ENCODE measurements at places on chromosomes 7 and 10. TPM values are rescaled to one million over a fixed set of nuclear protein-coding genes. Genes with fewer than 3 reads are reported as not detected.

- DNase-seq, result no peak
These were observed 115.8 kb downstream of the TMEM130 start for GRCh38 chr7:98753989-98754479.

- DNase-seq, result no peak
These were observed 20.1 kb downstream of the CHUK start for GRCh38 chr10:100209303-100209702.

GRCh38 chr7:114943530-114943929 lies 21.6 kb downstream of the MDFIC start:
- DNase-seq, result no peak

GRCh38 chr7:97094284-97094930 lies 23.1 kb upstream of the SDHAF3 start:
- DNase-seq, result no peak

DNA sequence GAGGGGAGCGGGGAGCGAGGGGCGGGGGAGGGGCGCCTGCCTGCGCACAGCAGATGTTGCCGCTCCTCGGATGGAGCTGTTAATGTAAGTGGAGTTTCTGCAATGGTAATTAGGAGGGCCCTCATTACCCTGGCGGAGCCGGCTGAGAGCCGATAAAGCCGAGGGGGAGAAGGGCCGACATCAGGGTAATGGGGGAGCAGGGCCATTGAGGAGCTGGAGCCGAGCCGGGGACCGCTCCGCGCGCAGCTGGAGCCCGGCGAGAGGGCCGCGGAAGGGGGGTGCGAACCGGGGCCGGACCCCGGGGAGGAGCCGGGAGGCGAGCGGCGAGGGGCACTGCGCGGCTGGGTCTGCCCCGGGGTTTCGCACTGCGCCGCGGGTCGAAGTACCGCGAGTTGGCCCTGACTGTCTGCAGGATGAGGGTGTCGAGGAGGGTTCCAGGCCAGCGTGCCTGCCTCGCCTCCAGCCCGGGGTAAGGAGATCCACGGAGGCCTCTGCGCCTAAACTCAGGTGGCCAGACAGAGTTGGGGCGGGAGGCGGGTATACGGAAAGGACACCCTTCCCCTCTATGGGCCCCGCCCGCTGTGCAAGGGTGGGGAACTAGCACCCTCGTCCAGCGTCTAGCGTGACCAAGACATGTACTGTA lies 55.0 kb upstream of the LBX1 start:
- DNase-seq, result no peak

DNA sequence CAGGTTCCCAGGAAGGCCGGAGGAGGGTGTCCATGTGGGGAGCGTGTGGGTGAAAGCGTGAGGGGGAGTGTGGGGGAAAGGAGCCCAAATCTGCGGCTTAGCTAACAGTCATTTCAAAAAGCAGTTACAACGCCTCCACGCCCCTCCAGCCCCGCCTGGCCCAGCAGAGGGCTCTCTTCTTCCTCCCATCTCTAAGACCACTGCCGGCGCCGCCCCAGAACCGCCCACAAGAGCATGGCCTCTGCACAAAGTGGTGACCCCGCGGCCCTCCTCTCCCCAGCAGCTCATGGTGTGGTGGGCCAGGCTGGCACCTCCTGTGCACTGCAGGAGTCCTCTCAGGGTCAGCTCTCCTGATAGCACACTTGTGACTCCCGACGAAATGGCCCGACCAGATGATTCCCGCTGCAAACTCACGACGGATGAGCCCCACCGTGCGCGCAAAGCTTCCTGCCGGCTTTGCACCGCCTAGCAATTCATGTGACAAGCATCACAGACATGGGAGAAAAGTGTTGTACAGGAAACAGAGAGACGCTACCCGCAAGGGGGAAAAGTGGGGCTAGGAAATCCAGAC lies 12.4 kb upstream of the HUS1 start:
- peak; percentile 94 for DNase-seq

TRIL gene
- polyA plus RNA-seq, result 36.5 TPM

DNA sequence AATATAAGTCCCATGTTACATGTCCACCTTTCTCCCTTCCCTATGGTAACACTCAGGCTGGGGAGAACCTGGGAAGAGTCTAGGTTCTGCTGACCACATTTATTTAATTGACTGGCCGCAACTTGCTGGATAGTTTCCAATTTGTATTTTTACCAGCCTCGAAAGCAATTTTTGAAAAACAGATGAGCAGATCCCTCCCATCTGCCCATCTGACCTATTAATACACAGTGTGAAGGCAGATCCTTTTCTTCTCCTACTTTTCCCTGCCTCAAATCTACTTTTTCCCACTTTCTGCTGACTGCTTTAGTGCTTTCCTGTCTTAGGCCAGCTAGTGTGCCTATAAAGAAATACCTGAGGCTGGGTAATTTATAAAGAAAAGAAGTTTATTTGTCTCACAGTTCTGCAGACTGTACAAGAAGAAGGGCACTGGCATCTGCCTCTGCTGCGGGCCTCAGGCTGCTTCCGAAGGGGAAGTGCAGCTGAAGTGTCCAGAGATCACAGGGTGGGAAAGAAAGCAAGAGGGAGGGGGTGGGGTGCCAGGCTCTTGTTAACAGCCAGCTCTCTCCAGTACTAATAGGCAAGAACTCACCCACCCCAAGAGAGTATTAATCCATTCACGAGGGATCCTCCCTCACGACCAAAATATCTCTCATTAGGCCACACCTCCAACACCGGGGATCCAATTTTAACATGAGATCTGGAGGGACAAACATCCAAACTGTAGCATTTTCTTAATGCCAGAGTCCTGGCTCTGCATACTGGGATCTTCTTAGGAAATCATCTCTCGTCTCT lies 336.0 kb upstream of the IGFBP3 start:
- no peak for DNase-seq

DNA sequence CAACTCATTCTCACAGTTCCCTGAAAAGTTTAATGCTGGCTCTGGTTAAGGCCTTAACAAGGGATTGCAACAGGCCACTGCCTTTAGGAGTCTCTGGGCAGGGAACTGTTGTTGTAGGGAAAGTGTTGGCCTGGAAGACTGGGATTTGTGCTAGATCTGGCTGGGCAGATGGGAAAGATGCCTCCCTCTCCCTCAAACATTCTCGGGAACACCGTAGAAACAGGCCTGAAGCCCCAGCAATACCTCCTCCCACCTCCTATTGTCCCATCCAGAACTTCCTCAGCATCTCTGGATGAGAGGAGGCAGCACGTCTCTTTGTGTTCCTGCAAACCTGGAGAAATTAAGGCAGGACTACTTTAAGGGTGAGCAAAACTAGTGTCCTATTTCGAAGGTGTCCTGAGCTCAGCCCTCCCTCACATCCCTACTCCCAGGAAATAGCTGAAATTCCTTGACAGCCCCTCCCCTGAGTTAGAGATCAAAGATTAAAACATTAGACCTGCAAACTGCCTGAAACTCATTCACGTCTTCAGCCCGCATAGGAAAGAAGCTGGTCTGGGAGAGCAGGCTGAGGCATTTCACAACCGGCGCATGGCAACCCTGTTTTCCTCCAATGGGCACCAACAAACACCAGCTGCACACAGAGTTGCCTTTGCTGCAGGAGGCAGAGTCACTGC lies 10.9 kb upstream of the MAP3K8 start:
- DNase-seq, result no peak

- no peak for DNase-seq
These were observed 47.3 kb downstream of the NKX6-2 start for GRCh38 chr10:132738454-132739224.

DNA sequence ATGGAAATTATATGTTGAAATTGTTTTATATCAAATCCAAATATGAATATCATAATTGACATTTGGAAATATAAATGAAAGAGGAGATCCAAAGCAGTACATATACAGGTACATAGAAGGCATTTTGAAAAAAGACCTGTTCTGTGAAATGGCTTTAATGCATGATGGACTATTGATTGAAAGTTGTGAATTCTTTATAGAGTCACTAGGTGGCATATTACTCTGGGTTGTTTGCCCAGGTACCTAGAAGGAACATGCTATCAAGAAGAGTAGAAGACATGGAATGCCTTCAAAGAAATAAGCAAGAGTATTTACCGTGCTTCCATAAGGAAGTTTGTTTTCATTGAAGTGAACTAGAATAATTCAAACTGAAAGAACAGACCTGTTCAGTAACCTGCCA lies 160.0 kb upstream of the ANK3 start:
- no peak for DNase-seq

- DNase-seq, result no peak
These were observed 521.0 kb downstream of the PARD3 start for GRCh38 chr10:34294137-34294536.

- no peak for DNase-seq
These were observed 948.8 kb upstream of the POT1 start for GRCh38 chr7:125878235-125878956.

GRCh38 chr10:123771877-123772644 lies 105.9 kb downstream of the GPR26 start:
- DNase-seq, result no peak

- DNase-seq, result no peak
These were observed 888.7 kb upstream of the ZWINT start for GRCh38 chr10:57249615-57250281.

DNA sequence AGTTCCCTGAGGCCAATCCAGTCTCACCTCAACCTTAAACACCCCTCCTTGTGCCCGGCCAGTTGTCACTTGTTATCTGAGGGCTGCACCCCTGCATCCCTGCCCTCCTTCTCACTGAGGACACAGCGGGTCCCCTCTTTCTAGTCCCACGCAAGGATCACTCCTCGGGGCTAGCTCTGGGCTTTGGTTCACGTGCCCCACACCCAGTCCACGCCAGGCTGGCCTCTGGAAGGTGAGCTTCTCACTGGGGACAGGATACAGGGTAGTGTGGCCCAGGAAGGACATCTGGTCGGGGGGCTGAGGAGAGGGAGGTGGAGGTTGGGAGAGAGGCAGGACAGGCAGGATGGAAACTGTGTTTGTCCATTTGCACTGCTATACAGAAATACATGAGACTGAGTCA lies 25.5 kb downstream of the UPP1 start:
- DNase-seq, result no peak

OR2A7 gene
- polyA plus RNA-seq, result 0.20 TPM

- DNase-seq, result peak; percentile 44
These were observed 64.2 kb upstream of the DKK1 start for GRCh38 chr10:52249850-52250395.

GRCh38 chr7:2231992-2232765 lies 566 bp downstream of the MAD1L1 start:
- DNase-seq, result no peak

DNA sequence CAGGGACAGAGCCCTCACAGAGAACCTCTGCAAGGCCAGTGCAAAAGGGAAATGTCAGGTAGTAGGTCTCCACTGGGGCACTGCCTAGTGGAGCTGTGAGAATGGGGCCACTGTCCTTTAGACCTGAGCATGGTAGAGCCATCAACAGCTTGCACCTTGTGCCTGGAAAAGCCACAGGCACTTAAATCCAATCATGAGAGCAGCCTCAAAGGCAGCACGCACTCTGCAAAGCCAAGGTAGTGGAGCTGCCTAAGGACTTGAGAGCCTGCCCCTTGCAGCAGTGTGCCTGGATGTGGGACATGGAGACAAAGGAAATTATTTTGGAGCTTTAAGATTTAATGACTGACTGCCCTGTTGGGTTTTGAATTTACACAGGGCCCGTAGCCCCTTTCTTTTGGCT lies 918.5 kb upstream of the POT1 start:
- no peak for DNase-seq

DNA sequence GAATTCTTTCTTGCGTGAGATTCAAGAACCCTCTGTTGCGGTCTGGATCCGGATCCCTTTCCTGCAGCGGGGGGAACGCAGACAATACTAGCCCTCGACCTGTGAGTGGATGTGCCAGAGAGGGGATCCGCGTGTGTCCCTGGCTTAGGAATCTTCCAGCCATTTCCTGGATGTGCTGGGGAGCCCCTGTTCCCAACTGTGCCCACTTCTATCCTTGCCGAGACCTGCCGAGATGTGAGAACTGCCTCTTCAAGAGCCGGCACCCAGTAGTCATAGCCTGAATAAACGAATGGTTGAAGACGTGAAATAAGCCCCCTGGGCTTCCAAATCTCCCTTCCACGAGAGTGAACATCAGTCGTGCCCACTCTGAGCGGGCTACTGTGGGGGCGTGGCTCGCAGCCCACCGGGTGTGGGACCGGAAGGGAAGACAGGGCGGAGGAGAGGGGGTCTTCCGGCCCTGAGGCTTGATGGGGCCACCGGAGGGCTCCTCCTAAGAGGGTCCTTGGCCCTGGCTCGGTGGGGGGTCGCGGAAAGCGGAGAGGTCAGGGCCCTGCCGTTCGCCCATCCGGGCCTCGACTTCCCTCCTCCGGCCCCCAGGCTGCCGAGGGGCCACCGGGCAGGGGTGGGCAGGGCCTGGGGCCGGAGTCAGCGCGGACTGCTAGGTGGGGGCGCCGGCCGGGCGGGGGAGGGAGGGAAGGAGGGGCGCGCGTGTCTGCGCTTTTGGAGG lies 1.3 kb upstream of the CCDC136 start:
- DNase-seq, result no peak

PAOX gene
- 2.6 TPM for polyA plus RNA-seq

SLC26A3 gene
- not detected for polyA plus RNA-seq

- no peak for DNase-seq
These were observed 297.8 kb upstream of the ZNF32 start for GRCh38 chr10:43946445-43946844.

DNA sequence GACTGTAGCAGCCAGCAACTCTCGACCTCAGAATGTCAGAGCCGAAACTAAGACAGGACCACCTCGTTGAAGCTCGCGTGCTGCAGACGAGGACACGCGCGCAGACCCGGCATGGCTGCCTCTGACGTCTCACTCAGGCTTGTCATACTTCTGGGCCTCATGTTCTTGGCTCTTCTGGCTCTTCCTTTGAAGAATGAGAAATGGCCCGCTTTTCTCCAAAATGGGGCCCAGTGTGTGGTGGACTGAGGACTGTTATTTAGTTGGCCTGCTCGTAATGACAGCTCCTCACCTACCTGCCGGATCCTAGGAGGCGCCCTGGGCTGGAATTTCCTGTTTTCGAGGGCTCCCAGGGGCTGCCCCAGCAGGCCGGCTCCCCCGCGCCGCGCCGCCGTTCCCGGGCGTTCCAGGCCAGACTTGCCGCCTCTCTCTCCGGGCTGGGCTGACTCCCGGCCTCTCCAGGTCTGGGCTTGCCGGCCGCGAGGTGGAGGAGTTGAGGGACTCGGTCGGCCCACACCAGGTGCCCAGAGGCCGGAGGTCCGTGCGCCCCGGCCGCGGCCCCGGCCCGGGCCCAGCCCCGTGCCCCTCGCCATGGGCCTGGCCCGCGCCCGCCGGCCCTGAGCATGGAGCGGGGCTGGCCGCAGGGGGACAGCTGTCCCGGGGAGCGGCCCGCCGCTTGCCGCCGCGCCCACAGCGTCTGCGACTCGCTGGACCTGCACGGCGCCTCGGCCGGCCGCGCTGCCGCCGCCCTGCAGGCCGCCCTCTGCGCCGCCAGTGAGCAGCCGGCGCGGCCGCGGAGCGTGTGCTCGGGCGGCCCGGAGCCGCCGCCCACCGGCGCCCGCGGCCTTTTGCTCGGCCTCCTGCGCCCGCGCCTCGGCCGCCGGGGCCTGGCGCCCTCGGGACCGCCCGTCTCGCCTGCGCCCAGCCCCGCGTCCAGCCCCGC lies 28.1 kb downstream of the AGAP3 start:
- no peak for DNase-seq
